ENCODE measurements at places on chromosomes 5 and 9.

GRCh38 chr9:78552802-78553201 lies 255.9 kb downstream of the PSAT1 start:
- no peak for DNase-seq

GRCh38 chr9:121399883-121400607 lies 30.0 kb upstream of the STOM start:
- no peak for DNase-seq

- no peak for DNase-seq
These were observed 91.1 kb upstream of the CER1 start for GRCh38 chr9:14813336-14814248.

DNA sequence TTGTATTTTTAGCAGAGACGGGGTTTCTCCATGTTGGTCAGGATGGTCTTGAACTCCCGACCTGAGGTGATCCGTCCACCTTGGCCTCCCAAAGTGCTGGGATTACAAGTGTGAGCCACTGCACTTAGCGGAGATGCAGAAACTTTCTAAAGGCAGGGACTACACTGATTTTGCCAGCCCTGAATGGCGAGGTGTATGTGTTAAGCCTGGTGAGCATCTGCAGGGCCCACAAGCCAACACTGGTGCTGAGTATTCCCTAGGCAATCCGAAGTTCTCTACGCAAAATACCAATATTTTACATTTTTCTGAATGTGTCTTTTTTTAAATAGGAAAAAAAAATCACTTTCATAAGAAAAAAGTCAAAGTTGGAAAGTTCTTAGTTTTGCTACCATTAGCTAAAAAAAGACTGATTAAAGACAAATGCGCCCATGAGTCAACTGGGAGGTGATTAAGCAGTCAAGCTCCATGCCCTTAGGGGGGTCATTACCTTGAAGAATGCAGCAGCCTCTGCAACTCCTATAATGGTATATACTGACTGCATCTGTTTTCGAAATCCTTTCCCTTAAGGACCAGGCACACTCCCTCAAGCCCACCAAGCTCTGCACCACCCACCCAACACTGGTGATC lies 502.8 kb downstream of the BNC2 start:
- no peak for DNase-seq

DNA sequence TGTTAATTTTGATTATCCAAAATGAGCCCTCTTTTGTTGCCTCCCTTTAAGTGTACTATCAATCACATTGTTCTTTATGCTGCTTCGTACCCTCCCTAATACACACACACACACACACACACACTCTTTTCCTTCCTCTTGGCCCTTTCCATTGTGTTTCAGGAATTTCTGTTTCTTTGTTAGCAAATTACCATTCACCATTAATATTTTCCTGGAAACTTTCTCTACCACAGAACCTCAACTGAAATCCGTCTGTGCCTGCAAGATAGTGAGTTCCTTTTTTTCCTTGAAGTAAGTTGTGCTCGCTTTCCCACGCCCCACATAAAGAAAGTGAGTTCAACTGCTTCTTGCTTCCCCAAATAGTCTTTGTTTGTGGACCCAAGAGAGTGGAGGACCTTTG lies 61.8 kb downstream of the SMIM15 start:
- DNase-seq, result no peak

- no peak for DNase-seq
These were observed 39.2 kb downstream of the ARRDC3 start for GRCh38 chr5:91343916-91344315.

GRCh38 chr5:93995126-93995621 lies 253.8 kb upstream of the POU5F2 start:
- no peak for DNase-seq

GRCh38 chr5:113108485-113108884 lies 131.9 kb downstream of the DCP2 start:
- no peak for DNase-seq

GRCh38 chr9:132372177-132373095 lies 17.6 kb upstream of the SETX start:
- DNase-seq, result no peak
